ENCODE measurements at places on chromosomes 7 and 10.

DNA sequence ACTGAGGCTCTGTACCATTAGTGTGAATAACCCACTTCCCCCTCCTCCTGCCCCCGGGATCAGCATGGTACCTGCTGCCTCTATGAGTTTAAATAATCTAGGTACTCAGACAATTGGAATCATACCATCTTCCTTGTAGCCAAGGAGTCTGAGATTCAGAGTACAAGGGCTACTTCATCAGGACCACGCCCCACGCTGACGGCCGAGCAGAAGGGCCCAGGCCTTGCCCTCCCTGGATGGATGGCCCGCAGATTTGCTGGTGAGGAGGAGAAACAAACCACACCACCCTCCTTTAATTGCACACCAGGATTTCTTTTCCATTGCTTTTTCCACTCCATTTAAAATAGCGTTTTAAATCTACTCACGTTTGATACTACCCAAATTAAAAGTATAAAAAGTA is 649.9 kb upstream of the ADARB2 start:
- DNase-seq, result no peak

DNA sequence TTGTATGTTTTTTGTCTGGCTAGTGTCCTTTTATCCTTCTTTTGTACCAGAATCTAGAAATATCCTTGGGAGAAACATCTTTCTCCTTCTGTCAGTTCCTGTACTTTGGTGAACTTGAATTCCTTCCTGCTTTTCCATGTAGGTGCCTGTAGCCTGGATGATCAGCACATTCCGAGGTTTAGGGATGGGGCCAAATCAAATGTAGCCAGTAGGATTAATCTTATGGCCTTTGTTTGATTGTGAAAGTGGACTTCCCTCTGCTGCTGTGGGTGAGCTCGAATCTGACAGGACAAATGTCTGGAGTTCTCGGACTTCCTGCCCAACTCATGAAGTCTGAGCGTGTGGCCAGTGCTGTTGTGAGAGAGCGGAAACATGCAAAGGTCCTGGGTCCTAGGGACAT is 33.2 kb upstream of the NAMPT start:
- peak; percentile 6 for DNase-seq

- DNase-seq, result no peak
Measured at GRCh38 chr7:7428806-7429205, 106.9 kb downstream of the COL28A1 start.

DNA sequence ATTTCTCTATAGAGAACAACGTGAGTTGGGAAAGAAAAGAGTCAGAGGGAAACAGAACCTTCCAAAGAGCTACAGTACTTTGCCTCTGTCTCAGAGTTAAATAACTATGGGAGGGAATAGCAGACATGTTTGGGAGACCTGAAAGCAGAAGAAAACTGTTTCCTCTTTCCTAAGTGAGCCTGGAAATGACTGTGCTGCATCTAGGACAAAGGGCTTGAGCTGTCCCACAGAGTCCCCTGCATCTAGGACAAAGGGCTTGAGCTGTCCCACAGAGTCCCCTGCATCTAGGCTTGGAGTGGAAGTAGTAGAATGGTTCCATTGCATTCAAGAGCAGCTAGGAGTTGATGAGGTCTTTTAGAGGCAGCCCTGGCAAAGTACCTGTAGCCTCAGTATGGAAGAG is 149.7 kb downstream of the DKK1 start:
- no peak for DNase-seq

DNA sequence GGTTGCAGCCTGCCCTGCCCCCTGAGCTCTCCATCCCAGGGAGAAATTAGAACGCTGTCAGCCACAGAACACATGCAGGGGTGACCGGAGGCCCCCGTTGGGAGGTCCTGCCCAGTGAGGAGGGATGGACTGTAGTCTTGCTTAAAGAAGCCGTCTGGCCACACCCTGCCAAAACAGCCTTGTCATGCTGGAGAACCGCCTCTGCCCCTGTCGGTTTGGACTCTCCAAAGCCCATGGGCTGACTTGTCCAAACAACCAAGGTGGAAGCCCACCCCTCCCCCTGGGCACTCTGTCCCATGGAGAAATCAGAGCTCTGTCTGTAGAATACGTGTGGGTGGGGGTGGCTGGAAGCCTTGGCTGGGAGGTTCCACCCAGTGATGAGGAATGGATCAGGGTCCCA is 12.7 kb upstream of the TBATA start:
- no peak for DNase-seq

GRCh38 chr7:98626460-98627412 is 9.7 kb downstream of the NPTX2 start:
- DNase-seq, result no peak

DNA sequence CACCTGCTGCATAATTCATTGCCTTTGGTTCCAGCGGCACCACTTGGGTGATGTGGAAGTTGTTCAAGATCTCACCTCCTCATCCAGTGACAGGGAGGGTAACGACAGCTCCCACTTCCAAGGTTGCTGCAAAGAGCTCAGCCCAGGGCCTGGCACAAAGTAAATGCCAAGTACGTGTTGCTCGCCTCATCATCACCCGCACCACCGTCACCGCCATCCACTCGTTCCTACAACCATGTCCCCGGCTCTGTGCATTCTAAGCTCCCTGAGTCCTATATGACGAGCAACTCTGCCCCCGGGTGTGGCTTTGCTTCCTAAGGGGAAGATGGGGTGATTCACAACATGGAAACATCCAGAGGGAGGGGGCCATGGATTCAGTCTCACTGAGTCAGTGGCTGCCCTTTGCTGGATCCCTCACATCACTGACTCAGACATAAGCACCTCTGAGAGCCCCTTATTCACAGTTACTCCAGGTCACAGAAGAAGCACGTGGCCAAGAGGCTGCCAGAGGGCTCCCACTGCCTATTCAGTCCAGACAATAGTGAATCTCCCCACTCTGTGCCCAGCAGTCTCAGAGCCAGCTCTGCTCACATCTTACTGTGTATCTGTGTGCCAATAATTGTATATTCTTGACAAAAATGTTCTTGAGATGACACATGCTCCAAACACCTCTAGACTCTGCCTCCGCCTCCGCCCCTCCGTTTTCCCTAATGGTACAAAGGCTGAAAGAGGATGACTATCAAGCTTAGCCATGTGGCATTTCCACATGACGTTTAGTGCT is 159.1 kb downstream of the GFRA1 start:
- no peak for DNase-seq

- DNase-seq, result no peak
Measured at GRCh38 chr10:99232360-99232999, 3.2 kb downstream of the HPSE2 start.

DNA sequence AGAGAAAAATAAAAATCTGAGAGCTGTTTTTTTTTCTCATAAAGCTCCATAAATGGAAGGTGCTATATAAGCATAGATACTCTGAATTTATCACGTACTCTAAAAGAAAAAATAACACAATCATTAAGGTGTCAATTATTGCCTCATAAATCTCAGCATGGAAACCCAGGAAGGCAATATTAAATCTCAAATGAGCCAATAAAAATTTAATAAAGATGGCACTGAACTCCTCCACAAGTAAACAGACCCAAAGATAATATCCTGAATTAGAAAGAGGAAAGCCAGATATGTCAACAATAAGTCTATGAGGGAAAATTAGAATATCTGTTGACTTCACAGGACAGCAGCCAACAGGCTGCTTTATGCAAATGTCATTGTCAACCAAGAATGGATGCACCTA is 66.5 kb downstream of the CDK6 start:
- no peak for DNase-seq

DNA sequence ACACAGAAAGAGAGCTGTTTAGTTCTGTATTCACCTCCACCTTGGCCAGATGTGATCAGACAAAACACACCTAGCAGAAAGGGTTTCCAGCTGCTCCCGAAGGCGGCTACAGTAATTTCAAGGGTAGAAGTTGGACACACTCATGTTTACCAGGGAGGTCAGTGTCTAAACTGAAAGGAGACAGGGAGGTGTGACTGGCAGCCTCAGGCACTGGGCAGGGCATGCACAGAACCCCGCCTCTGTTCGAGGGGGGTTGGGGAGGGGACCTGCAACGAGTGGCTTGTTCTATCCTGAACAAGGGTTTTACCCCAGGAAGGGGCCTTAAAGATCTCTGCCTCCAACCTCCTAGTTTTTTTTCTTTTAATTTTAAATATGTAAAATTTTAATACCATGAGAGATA is 49.6 kb downstream of the BPGM start:
- no peak for DNase-seq

Measured in hepatic stellate cell (primary cell).